ENCODE measurements at places on chromosomes 2 and 18. TPM values are rescaled to one million over a fixed set of nuclear protein-coding genes. Genes with fewer than 3 reads are reported as not detected.

DNA sequence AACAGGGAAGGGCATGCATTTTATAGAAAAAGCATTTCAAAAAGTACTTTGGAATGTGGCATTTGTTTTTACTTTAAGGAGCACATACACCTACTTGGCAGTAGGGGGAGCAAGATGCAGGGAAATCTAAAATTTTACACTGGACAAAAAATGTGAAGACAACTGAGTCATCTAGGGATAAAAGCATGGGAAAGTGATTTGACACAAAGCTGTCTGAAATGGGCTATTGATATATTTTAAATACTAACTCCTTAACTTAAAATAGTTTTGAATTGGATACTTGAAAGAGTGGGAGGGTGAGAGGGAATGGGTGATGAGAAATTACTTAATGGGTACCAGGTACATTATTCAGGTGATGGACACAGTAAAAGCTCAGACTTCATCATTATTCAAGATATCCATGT is 15.8 kb downstream of the TMEM200C start:
- H3K27me3 ChIP-seq: peaks cover 11% of the 10 kb centered on the region
- no peak overlapping the region for H3K4me3 ChIP-seq
- DNase-seq: no peak
- H3K27ac ChIP-seq: no peak overlapping the region
- H3K36me3 ChIP-seq: no peaks in the 10 kb centered on the region
- no peaks in the 10 kb centered on the region for H3K4me1 ChIP-seq

GRCh38 chr18:37448946-37449345 is 116.7 kb downstream of the CELF4 start:
- peaks cover 25% of the 10 kb centered on the region for H3K27me3 ChIP-seq
- H3K36me3 ChIP-seq: no peaks in the 10 kb centered on the region
- H3K4me1 ChIP-seq: peaks cover 2% of the 10 kb centered on the region
- no peak overlapping the region for H3K27ac ChIP-seq

GRCh38 chr2:69217333-69218080 is 169.5 kb downstream of the GFPT1 start:
- no peak overlapping the region for H3K27ac ChIP-seq
- peaks cover 6% of the 10 kb centered on the region for H3K4me1 ChIP-seq
- no peak for DNase-seq
- H3K27me3 ChIP-seq: peaks cover 57% of the 10 kb centered on the region
- peaks cover 5% of the 10 kb centered on the region for H3K36me3 ChIP-seq

GRCh38 chr2:212547716-212548454 is 9.3 kb upstream of the ERBB4 start:
- no peak overlapping the region for H3K27ac ChIP-seq
- no peak for DNase-seq
- no peak overlapping the region for H3K4me3 ChIP-seq
- H3K36me3 ChIP-seq: no peaks in the 10 kb centered on the region
- peaks cover 7% of the 10 kb centered on the region for H3K27me3 ChIP-seq

- peaks cover 2% of the 10 kb centered on the region for H3K36me3 ChIP-seq
- peaks cover 13% of the 10 kb centered on the region for H3K4me1 ChIP-seq
- no peak overlapping the region for H3K27ac ChIP-seq
- H3K4me3 ChIP-seq: no peak overlapping the region
These were observed 31.7 kb downstream of the HRH4 start for GRCh38 chr18:24491927-24492834.

DNA sequence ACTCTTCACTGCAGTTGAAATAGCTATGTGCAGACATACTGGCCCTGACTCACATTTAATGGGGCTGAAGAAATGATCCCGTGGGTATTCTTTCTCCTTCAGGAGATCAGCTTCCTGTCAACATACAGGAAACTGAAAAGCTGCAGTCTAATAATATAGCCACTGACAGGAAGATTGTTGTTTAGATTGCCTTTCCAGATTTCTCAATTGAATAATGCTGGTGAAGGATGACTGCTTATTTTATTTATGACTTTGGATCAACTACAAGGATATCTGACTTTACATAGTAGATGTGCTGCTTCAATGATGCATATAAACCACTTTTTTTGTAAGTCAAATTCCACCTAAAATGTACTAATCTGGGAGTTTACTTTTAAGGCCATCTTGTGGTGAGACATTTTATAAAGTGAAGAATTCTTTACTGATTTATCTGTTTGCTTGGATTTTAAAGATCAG is 93.4 kb upstream of the MAP4K3 start:
- peaks cover 25% of the 10 kb centered on the region for H3K27me3 ChIP-seq
- no peak for DNase-seq
- no peaks in the 10 kb centered on the region for H3K4me1 ChIP-seq
- H3K27ac ChIP-seq: no peak overlapping the region

GRCh38 chr2:66432801-66433694 is 1.9 kb upstream of the MEIS1 start:
- peaks cover 5% of the 10 kb centered on the region for H3K36me3 ChIP-seq
- no peak overlapping the region for H3K27ac ChIP-seq
- peaks cover 18% of the 10 kb centered on the region for H3K4me1 ChIP-seq
- no peak for DNase-seq
- H3K27me3 ChIP-seq: peaks cover 74% of the 10 kb centered on the region
- H3K4me3 ChIP-seq: peak overlapping the region; percentile 85

DNA sequence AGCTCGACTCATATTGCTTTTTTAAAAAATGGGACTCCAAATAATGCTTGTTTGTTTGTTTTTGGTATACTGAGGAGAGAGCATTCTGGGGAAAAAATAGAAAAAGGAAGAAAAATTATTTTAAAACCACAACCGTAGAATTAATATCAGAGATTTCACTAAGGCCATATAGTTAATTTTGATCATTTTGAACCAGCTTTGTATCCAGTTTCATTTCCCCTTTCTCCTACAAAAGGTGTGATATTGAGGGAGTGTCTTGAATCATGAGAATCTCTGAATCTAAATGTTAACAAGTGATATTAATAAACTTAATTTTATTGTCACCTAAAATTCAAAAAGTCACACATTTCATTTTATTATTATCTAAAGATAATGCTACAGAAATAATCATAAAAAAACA is 198.5 kb upstream of the GALNT5 start:
- H3K4me1 ChIP-seq: no peaks in the 10 kb centered on the region
- H3K4me3 ChIP-seq: no peak overlapping the region
- no peak overlapping the region for H3K27ac ChIP-seq
- H3K27me3 ChIP-seq: peaks cover 35% of the 10 kb centered on the region
- no peaks in the 10 kb centered on the region for H3K36me3 ChIP-seq

- H3K27ac ChIP-seq: peak overlapping the region; percentile 16
- no peak for DNase-seq
- no peak overlapping the region for H3K4me3 ChIP-seq
- H3K36me3 ChIP-seq: peaks cover 17% of the 10 kb centered on the region
- H3K27me3 ChIP-seq: no peaks in the 10 kb centered on the region
These were observed 20.5 kb downstream of the GYPC start for GRCh38 chr2:126676221-126677175.

DNA sequence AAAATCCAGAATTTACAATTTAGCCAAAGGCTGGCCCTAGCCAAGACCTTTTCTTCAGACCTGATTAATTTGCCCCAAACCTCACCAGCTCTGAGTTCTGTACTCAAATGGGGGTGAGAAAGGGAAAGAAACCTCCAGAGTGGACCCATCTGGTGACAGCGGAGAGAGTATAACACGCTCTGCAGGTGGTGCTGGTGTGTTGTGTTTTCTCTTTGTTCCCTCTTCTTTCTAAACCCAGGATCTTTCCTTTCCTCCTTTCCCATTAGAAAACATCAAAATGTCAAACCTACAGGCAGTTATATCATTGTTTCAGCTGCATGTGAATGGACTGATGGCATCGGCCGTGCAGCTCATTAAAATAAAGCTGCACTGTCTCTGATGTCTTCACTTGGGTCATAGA is 253.2 kb upstream of the SP5 start:
- no peak overlapping the region for H3K4me3 ChIP-seq
- peaks cover 3% of the 10 kb centered on the region for H3K4me1 ChIP-seq
- no peak for DNase-seq
- no peaks in the 10 kb centered on the region for H3K36me3 ChIP-seq
- H3K27me3 ChIP-seq: peaks cover 16% of the 10 kb centered on the region

The GAREM2 gene
- total RNA-seq: 3.6 TPM

The COLEC11 gene
- not detected for total RNA-seq

The PHOSPHO2 gene
- total RNA-seq: 4.2 TPM

The SCG2 gene
- not detected for total RNA-seq

The ASXL3 gene
- total RNA-seq: not detected

The SALL3 gene
- total RNA-seq: not detected

The RPRM gene
- total RNA-seq: not detected

The LHCGR gene
- not detected for total RNA-seq

The ABI2 gene
- 17.4 TPM for total RNA-seq

The SERPINB12 gene
- not detected for total RNA-seq
